Sciatic nerve (tissue), 2 donors: ENCODE measurements at places on chromosomes 7 and 10. TPM values are rescaled to one million over a fixed set of nuclear protein-coding genes. Genes with fewer than 3 reads are reported as not detected.

TMEM213 gene
- not detected for total RNA-seq

FOXP2 gene
- total RNA-seq, result 24.7 TPM

CARD11 gene
- 3.9 TPM for total RNA-seq

PPP1R9A gene
- total RNA-seq, result 47.9 TPM

NRAP gene
- not detected for total RNA-seq

HMX2 gene
- not detected for total RNA-seq

AKR1C2 gene
- total RNA-seq, result 97.9 TPM

BTBD16 gene
- 0.89 TPM for total RNA-seq

OR13A1 gene
- total RNA-seq, result not detected

GPRIN2 gene
- total RNA-seq, result 2.0 TPM

GNG11 gene
- 26.3 TPM for total RNA-seq

SMO gene
- total RNA-seq, result 24.8 TPM

PIP4K2A gene
- total RNA-seq, result 64.2 TPM

C10orf71 gene
- 0.18 TPM for total RNA-seq

PON3 gene
- 8.9 TPM for total RNA-seq

AKR1C4 gene
- not detected for total RNA-seq

CYP2W1 gene
- total RNA-seq, result 1.6 TPM

C7orf25 gene
- total RNA-seq, result 10.1 TPM

GIMAP5 gene
- total RNA-seq, result 18.4 TPM

PNLIPRP1 gene
- 1.2 TPM for total RNA-seq

NPTX2 gene
- total RNA-seq, result 3.8 TPM

CALHM1 gene
- total RNA-seq, result not detected

SLC4A2 gene
- 87.5 TPM for total RNA-seq

SCRN1 gene
- total RNA-seq, result 176 TPM

SLC26A3 gene
- not detected for total RNA-seq

GTF2IRD1 gene
- 29.5 TPM for total RNA-seq
